ENCODE measurements at places on chromosomes 3 and 15.

GRCh38 chr3:100706365-100706764, 2.9 kb upstream of the TFG start:
- DNase-seq, result no peak

DNA sequence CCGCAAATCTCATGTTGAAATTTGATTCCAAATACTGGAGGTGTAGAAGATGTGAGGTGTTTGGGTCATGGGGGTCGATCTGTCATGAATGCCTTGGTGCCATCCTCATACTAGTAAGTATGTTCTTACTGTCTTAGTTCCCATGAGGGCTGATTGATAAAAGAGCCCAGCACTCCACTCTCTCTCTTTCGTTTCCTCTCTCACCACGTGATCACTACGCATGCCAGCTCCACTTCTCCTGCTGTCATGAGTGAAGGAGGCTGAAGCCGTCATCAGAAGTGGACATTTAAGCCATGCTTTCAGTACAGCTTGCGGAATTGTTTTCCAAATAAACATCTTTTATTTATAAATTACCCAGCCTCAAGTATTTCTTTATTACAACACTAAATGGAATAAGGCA, 6.1 kb downstream of the OR5H15 start:
- DNase-seq, result no peak

DNA sequence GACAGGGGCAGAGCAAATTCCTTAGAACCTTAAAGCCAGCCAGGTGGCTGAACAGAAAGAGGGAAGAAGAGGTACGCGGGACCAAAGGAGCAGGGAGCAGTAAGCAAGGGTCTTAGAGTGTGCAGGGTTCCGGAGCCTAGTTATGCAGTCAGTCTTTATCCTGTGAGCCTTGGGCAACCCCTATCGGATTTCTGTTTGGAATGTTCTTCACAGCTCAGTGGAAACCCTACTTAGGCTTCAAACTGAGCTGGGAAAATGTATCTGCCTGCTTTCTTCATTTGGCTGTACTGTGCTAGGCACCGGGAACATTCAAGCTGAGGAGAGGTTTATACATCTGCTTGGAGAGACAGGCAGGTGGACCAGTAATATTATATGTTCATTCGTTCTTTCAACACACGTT, 37.1 kb downstream of the PSMD6 start:
- no peak for DNase-seq

GRCh38 chr3:148873977-148874376, 8.9 kb downstream of the CPA3 start:
- DNase-seq, result no peak

DNA sequence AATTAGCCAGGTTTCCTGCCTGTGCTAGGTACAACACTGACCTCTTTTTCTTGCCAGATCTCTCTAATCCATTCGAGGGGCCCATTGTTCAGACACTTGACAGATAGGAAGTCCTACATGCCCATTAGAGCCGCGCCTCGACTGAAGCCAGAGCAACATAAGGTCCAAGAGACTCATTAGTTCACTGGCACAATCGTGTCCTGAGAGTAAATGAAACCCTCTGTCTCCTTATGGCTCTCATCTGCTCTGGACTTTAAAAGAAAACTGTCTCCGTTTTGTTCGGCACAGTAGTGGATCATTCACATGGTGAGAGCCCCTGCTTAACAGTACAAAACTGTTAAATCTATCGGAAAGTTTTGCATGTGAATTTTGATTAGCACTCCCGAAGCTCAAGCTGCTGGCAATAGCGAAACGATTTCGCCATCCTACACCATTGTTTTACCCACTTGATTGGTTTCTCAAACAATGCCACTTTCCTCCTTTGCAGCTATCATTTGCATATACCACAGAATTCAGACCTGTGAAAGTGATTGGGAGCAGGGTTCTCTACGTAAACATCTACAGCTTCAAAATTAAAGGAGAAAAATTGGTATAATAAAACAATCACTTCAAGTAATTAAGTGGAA, 19.0 kb upstream of the C15orf61 start:
- no peak for DNase-seq

DNA sequence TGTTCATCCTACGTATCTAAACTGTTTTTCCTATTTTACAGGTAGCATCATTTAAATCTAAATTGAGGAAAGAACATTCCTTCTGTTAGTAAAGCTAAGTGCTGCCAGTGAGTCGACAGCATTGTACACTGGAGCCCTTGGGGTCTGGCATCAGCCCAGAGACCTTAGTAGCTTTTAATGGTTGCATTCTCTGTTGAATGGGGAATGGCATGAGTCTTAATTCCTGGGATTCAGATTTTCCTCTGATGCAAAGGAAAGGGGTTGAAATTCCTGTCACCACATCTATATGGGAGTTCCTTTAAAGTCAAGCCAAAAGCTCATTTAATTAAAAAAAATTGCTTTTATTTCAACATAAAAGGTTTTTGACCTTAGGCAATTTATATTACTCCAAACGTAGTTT, 148.4 kb upstream of the GBE1 start:
- DNase-seq, result no peak

- no peak for DNase-seq
These were observed 189.1 kb downstream of the GOLGA6L6 start for GRCh38 chr15:20352241-20353200.

DNA sequence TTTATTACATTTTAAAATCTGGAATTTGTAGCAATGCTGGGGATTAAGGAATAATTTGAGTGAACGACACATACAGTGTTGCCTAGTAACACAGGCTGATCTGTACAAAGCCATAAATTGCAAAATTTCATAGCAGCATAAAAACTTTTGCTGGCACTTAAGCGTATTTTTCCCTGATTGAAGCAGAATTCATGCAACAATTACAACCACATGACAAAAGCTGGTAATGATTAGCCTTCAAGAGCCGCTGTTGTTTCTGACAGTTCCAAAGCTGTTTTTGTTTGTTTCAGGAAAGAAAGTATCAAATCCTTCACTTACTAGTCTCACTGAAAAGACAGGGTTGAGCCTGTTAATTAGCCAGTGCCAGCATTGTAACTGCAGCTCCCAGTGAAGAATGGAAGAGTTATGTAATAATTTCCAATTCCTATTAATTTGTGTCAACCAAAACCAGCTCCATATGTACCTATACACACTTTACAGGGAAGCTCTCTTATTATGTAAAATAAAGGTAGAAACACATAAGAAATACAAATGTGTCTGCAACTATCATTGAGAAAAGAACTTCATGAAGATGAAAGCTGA, 60.7 kb downstream of the AGTR1 start:
- no peak for DNase-seq

- no peak for DNase-seq
These were observed 12.3 kb downstream of the CA12 start for GRCh38 chr15:63369296-63369695.

GRCh38 chr3:149382101-149382467, 4.6 kb upstream of the TM4SF1 start:
- no peak for DNase-seq

- DNase-seq, result no peak
These were observed 109.4 kb downstream of the ATP8B4 start for GRCh38 chr15:50009634-50010033.

- DNase-seq, result no peak
These were observed 4.6 kb downstream of the DPP8 start for GRCh38 chr15:65512807-65513416.

- peak; percentile 21 for DNase-seq
These were observed 35.3 kb downstream of the CAPN7 start for GRCh38 chr3:15241341-15241740.

- DNase-seq, result no peak
These were observed 340.6 kb downstream of the PTPRG start for GRCh38 chr3:61901986-61902385.

DNA sequence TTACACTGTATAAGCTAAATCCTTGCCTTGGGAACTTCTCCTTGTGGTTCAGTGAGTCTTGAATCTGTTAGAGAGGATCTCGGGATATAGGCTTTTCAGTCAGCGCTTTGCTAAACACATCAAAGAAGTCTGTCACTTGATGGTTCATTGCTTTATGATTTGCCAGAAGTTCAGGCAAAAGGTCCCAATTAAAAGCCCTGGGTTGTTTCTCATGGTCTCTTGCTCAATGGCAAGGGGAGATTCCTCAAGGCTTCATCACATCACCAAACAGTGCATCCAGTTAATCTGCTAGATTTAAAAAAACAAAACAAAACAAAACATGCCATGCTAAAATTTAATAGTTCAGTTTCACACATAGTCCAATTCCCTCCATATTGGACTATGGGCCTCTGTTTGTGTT, 114.8 kb downstream of the FILIP1L start:
- DNase-seq, result no peak

Measured in stimulated activated CD4-positive, alpha-beta T cell treated with anti-CD3 and anti-CD28 coated beads, Interleukin-15, amount 100 ng/mL, for 48 hours (primary cell).